ENCODE measurements at places on chromosomes 13 and 19.

GRCh38 chr19:32852216-32852615 is 17.4 kb downstream of the SLC7A9 start:
- no peak for DNase-seq

GRCh38 chr13:79522583-79522982 is 41.6 kb downstream of the NDFIP2 start:
- no peak for DNase-seq

DNA sequence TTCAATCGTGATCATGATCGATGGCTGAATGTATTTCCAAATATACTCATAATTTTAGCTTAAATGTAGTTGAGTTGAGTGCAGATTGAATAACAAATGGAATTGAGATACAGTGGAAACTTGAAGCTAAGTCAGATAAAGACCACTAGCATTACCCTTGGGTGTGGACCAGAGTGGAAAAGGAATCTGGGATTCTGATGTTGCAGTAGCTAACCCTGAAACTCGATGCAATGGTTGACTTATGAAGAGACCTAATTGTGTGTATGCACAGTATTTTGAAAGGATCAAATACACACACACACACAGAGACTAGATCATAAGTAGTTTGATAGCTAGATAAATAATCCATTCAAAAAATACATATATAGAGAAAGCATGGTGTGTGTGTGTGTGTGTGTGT is 135.8 kb downstream of the RXFP2 start:
- no peak for DNase-seq

GRCh38 chr13:110230661-110231347 is 76.2 kb downstream of the COL4A1 start:
- DNase-seq: no peak

- DNase-seq: no peak
These were observed 5.8 kb downstream of the RPL21 start for GRCh38 chr13:27257233-27257568.

DNA sequence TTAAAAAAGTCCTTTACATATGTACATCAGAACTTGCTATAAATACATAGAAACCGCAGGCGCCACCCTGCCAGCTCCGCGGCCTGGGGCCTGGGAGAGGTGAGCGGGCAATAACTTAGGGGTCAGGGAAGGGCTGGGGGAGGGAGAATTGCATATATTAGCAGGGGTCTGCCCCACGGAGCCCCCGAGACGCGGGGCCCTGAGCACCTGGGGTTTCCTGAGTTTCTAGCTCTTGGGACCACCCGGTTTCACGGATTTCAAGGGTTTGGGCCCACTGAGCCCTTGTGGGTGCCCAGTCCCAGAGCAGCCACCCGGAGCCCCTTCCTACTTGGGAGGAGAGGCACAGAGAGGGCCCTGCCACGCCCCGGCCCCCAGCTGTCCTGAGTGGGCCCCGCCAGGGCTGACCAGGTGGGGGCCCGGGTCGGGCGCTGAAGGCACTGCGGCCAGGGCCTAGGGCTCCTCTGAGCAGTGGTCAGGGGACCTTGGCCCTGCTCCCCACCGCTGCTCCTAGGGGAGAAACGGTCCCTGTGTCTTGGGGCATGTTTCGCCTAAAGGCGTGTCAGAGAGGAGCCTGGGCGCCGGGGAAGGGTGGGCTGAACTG is 4.0 kb downstream of the GPX4 start:
- DNase-seq: no peak

DNA sequence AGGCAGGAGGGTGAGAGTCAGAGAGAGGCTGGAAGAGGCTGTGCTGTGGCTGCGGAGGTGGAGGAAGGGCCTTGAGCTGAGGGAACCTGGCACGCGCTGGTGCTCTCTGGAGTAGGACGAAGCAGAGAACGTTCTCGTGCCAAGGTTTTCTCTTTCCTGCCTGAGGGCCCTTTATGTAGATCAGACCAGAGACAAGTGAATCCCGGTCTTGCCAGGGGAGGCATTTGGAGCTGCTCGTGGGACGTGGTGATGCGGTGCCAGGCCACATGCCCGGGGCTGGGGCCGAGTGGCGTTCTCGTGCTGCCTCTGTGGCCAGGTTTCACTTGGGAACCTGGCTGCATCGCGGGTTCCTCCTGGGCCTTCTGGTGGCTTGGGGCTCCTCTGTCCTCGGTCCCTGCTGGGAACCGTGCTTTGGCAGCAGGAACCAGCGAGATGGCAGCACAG is 54.2 kb downstream of the KDM4B start:
- no peak for DNase-seq

DNA sequence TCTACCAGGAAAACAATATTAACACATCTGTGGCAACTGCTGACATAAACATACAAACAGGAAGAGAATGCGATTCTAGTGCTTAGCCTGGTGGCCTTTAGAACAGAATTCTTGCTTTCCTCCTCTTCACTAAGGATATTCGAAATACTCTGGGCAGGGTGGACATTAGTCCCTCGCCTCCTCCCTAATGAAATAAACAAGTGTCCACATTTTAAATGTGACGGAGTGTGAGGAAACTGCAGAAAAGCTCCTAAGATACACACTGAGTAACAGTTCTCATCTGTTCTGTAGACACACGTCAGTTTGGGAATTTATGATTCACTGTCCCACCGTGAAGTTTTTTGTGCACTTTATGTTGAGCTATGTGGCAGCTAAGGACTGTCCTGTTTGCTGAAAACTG is 639 bp downstream of the STARD13 start:
- DNase-seq: no peak

GRCh38 chr13:95207769-95208366 is 93.4 kb downstream of the ABCC4 start:
- DNase-seq: peak; percentile 25

DNA sequence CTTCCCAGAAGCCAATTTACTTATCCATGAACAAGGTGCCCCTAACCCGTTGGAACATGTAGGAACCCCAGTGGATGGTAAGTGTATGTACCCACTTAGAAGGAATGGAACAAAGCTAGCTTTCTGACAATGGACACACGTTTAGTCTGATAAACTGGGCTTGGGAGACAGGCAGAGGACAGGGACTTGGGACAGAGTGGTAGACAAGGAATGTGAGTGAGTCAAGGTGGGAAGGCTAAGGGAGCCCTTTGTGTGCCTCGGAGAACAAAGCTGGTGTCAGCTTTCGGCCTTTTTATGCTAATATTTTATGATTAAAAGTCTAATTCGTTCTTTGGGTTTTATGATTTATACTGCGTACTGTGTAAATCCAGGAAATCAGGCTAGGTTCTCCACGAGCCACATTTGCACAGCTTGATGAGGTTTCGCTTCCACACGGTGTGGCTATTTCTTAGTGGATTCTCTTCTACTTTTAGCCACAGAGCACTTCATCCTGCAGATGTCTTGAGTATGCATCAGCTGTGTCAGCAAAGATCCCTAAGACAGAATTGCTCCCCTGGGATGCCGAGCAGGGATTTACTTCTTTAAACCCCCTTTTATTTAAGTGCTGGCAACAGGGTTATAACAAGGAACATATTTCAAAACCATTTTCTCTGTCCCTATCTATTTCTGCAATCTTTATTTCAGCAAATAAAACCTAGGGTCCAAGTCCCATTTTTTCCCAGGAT is 258.5 kb downstream of the DLEU7 start:
- DNase-seq: no peak

DNA sequence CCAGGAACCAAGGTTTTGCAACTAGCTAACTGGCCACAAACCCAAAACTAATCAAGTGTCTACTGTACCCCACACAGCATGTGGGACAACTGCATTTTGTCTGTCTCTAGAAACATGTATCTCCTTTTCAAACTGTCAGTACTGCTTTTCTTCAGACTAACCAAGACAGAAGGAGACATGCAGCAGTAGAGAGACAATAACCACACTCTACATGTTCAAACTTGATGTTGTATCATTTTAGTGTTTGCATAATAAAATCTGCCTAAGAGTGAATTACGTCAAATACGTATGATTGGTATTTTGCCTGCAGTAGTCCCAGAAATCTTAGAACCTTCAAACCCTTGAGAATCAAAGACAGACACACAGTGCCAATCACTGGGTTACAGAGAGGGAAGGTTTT is 22.0 kb upstream of the FREM2 start:
- no peak for DNase-seq

- DNase-seq: no peak
These were observed 2.7 kb downstream of the MCOLN1 start for GRCh38 chr19:7524992-7525739.

DNA sequence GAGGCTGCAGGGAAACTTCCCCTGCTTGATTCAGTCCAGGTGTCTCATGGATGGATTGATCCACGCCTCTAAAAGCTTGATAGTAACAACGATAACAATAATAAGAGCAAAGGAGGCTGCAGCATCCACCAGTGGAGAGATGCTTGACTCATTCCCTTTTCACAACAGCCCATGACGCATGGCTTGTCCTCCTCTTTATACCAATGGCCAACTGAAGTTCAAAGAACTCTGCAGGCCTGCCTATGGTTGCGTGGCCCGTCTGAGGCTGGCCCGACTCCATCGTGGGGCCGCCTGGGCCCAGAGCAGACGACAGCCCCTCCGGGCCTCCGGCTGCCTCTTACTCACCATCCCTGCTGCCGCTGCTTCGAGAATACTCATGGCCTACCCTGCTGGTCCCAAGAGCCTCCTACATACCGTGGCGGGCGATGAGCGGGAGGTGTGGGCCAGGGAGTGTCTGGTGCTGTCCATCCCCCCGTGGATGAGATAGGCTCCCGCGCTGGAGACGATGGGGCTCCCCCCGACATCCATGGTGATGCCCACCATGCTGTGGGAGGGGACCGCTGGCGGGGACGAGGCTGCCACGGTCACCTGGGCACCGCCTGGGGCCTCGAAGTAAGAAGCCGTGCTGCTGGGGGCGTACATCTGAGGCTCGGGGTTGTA is 61.8 kb upstream of the RANBP3 start:
- no peak for DNase-seq

DNA sequence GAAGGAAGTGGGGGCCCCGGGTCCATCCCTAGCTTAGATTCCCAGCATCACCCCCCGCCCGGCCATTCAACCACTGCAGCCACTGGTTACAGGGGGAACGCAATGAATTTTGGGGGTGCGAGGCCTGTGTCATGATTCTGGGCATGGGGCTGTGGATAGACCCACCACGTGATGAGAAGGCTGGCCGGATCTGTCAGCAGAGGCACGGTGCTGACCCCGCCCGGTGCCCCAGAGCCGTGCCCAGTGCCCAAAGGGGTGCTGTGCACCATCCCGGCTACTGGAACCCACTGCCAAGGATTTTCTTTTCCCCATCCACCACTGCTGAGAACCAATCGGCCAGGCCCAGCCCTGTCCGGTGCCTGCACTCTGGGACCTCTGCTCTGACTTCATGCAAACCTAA is 27.4 kb downstream of the CLEC4M start:
- DNase-seq: no peak

- DNase-seq: no peak
These were observed 51.8 kb downstream of the MLLT1 start for GRCh38 chr19:6227936-6228325.

DNA sequence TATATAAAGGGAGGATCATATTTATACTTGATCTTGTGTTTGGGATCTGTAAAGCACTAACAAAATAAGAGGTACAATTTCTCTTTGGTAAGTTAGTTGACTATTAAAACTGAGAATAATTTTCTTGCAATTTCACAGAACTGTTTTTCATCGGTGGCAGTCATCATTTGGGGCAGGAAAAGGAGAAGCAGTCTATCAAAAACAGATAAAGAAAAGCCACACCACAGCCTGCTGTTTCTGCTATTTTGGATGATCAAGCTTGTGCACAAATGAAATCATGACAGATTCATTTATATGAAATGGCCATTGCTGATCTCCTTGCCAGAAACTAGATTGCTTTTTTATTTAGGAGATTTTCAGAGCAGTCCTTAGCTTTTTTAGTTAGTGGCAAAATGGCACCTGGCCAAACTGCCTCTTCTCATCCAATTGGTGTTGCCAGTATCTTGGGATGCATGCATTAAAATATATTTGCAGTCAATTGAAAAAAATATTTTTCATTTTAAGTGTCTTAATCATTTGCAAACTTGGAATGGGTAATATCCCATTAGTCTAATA is 326.0 kb downstream of the HS6ST3 start:
- no peak for DNase-seq

GRCh38 chr19:13281567-13282291 is 131.5 kb downstream of the IER2 start:
- no peak for DNase-seq

DNA sequence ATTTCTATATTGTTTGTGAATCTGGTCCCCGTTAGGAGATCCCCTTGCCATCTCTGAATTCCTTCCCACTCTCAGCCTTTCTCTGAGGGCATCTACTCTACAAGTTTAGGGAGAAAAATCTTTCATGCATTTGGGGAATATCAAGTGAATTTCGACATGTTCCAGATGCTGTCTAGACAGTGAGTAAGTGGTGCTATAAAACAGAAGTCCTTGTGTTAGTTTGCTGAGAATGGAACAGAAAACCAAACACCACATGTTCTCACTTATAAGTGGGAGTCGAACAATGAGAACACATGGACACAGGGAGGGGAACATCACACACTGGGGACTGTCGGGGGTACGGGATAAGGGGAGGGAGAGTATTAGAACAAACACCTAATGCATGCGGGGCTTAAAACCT is 5.1 kb downstream of the OR7A10 start:
- DNase-seq: no peak

DNA sequence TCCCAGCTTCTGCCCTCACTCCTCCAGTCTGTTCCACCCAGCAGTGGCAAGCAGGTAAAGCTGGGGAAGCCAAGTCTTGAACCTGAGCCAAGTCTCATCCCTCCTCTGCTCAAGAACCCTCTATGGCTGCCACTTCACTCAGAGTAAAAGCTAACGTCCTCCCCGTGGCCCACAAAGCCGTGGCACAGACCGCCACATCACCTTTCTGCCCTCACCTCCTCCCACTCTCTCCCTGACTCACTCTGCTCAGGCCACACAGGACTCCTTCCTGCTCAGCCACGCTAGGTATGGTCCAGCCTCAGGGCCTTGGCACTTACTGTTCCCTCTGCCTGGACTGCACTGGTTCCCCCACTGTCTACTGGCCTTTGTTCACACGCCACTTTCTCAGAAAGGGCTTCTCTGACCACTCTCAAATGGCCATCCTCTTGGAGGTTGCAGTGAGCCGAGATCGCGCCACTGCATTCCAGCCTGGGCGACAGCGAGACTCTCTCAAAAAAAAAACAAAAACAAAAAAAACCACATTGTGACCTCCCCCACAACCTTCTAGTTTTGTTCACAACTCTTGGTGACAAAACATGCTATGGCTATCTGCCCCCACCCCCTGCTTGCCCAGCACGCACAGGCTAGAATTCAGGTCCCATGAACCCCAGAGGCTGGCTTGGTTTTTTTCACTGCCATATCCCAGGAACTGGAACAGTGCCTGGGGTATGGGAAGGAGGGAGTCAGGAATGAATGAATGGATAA is 15.8 kb downstream of the NDUFB7 start:
- DNase-seq: no peak

GRCh38 chr19:55464039-55464661 is 401 bp downstream of the C19orf85 start:
- DNase-seq: no peak
